ENCODE measurements at places on chromosomes 4 and X.
A peak's percentile ranks its signal among the peaks of the same experiment; 100 is the strongest.

GRCh38 chr4:89099471-89099870, 11.9 kb upstream of the TIGD2 start:
- DNase-seq = no peak

GRCh38 chr4:189206953-189207352, 733.7 kb upstream of the FRG1 start:
- DNase-seq = no peak

GRCh38 chr4:102759831-102760644, 730 bp downstream of the MANBA start:
- DNase-seq = peak; percentile 1

GRCh38 chr4:161581262-161582230, 582.3 kb downstream of the FSTL5 start:
- DNase-seq = no peak

- DNase-seq = no peak
Measured at GRCh38 chrX:48531358-48531959, 8.1 kb upstream of the TBC1D25 start.

DNA sequence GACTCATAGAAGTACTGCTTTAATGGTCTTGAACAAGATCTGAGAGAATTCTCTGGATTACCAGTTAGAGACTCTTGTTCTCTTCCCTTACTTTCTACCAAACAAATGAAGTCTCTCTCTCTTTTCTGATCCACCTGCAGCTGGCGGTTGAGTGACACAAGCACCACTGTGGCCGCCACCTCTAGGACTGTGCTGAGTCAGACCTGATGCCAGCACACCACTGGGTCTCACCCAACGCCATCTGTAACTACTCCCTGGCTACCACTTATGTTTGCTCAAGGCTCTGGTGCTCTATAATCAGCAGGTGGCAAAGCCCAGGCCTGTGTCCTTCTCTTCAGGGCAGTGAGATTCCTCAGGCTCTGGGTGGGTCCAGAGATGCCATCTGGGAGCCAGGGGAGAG, 1173.5 kb downstream of the RPA4 start:
- DNase-seq = no peak

DNA sequence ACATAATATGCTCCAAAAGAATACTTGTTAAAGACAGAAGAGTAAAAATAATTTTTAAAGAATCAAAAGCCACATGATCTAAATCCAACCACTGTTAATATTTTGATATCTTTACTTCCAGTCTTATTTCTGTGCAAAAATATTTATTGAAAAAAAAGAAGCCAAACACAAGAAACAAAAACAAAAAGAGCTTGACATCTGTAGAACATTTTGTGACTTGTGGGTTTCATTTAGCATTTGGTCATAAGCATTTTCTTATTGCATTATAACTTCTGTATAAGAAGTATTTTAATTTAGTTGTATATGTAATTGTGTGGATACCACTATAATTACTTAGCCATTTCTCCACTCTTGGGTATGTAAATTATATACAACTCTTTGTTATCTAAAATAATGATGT, 63.1 kb downstream of the DIPK2B start:
- no peak for DNase-seq

DNA sequence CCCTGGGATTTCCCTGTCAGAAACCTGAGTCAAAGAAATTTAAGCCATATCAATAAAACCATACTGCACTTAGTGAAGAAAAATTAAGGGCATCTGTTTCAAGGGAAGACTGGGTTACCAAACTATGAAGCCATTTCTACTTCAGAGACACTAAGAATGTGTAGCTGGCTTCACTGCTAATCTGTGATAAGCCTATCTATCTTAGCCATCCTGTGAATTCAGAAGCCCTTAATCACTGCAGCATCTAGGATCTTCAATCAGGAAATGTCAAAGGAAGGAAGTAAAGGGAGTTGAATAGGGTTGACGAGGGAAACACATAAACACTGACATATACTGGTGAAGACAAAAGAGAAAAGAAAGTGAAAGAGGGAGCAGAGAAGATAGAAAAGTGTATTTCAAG, 777.6 kb upstream of the DIAPH2 start:
- no peak for DNase-seq

GRCh38 chr4:75643651-75644050, 13.3 kb upstream of the CDKL2 start:
- DNase-seq = no peak

- DNase-seq = no peak
Measured at GRCh38 chr4:45638641-45639040, 485.2 kb downstream of the GABRG1 start.

- DNase-seq = no peak
Measured at GRCh38 chrX:29666366-29666765, 549.0 kb upstream of the MAGEB2 start.

DNA sequence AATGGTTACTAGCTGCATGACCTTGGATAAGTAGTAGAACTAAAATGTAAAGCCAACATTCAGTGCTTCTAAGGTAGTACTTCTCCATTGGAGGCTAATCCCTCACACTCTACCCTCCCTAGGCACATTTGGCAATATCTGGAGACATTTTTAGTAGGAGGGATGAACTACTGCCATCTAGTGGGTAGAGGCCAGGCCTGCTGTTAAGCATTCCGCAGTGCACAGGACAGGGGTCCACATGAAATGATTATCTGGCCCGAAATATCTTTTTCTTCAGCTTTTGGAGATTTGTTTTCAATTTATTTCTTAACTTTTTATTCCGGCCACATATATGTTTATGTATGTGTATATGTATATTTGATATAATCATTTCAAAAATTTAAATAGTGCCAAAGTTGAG, 36.0 kb upstream of the SPANXC start:
- DNase-seq = no peak

- no peak for DNase-seq
Measured at GRCh38 chrX:14899607-14900006, 26.4 kb downstream of the MOSPD2 start.

- no peak for DNase-seq
Measured at GRCh38 chr4:142297313-142297712, 548.8 kb downstream of the INPP4B start.

- no peak for DNase-seq
Measured at GRCh38 chr4:113960684-113961321, 18.6 kb downstream of the ARSJ start.

DNA sequence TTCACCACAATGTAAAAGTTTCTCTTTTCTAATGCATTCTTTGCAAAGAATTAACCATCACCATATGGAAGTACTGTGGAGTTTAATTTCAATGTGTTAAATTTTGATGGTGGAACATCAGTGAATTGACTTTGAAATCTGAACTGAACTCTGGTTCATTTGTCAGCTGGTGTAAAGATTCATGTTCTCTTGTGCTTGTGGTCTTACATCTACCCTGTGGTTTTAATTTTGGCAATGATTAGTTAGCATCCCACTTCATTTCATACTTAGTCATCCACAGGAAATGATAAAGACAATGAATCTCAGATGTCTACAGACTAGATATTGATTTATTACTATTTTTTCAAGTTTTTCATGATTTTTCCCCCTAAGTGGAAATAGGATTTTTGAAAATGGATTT, 77.8 kb downstream of the GRID2 start:
- DNase-seq = no peak

- DNase-seq = no peak
Measured at GRCh38 chrX:85378461-85378860, 1.0 kb downstream of the POF1B start.

DNA sequence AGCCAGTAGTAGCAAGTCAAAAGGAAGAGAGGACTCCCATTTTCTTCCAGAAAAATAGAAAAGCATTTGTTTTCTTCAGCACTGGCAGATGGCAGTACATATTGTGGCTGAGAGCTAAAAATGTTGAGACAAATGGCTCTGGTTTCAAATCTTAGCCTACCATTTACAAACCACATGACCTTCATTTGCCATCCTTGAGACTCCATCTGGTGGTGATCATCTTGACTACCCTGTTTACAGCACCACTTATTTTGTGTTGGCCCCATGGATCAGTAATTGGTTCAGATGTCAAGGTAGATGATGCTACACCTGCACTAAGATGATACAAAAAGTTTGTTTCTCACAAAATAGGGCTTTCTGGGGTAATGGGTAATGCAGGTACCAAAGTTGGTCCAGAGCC, 951.8 kb upstream of the IGFBP7 start:
- no peak for DNase-seq

- no peak for DNase-seq
Measured at GRCh38 chrX:7215842-7216241, 67.9 kb upstream of the PUDP start.

DNA sequence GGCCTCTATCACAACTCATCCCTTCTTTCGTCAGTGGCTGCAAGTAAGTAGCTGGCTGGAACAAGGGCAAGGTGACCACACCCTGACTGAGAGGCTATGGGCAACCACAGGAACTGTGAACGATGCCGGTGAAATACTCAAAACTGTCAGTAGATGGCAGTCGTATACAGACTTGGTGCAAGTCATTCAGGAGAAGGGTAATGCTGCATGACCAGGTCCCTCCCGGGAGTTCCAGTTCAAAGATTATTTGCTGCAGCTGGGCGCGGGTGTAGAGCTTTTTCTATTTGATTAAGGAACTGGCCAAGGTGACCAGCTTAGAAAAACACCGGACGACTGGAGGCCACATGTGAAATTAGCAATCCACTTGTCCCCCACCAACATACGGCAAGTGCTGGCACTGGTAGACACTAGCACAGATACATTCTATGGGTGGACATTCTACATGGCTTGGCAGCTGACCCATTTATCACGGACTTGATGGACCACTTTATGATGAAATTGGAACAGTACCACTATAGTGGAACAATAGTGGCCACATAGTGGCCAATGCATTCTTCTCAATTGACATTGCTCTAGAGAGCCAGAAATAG, 726.6 kb downstream of the TRAM1L1 start:
- DNase-seq = no peak

DNA sequence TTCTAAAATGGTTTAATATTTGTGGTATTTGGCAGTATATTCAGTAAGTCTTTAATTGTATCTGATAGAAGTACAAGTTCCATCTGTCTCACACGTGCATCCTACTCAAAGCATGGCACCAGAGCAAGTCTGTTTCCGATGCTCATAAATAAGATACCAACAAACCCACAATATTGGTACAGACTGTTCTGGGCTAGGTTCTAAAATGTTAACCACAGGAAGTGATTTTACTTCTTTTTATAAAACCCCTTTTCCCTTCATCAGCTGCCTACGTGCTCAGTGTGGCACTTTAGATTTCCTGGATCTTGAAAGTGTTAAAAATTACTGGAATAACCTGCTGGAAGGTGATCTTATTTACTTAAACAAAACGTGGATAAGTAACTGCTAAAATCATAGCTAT, 165.1 kb downstream of the CFAP299 start:
- no peak for DNase-seq

- DNase-seq = no peak
Measured at GRCh38 chrX:16335181-16335580, 167.9 kb downstream of the MAGEB17 start.

DNA sequence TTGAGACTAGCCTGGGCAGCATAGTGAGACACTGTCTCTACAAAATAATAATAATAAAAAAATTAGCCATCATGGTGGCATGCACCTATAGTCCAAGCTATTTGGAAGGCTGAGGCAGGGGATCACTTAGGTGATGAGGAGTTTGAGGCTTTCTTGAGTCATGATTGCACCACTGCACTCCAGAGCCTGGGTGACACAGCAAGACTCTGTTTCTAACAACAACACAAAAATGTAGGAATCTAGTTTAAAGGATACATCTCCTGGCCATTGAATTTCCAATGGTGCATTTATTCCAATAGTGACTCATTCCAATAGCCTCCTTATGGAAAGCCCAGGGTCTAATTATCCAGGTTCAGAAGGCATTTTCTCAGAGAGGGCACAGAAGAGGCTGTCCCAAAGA, 21.9 kb upstream of the HERC6 start:
- DNase-seq = no peak

- no peak for DNase-seq
Measured at GRCh38 chr4:75048208-75048879, 115.4 kb downstream of the PARM1 start.

DNA sequence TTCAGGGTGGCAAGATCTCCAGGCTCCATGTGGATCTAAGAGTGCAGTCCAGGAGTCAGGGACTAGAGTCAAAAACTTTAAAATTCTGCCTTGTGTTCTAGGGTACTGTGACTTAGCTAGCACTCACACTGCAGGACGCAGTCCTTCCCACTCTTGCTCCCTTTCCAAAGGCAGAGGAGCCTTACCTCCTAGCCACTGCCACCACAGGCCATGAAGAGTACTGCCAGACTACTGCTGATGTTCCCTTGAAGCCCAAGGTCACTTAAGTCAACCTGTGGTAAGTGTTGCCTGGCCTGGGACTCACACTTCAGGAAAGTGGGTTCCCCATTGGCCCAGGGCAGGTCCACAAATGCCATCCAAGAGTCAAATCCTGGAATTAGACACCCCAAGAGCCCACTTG, 632.2 kb downstream of the PCDH19 start:
- DNase-seq = no peak

- DNase-seq = no peak
Measured at GRCh38 chrX:133812402-133812801, 173.0 kb downstream of the GPC3 start.

DNA sequence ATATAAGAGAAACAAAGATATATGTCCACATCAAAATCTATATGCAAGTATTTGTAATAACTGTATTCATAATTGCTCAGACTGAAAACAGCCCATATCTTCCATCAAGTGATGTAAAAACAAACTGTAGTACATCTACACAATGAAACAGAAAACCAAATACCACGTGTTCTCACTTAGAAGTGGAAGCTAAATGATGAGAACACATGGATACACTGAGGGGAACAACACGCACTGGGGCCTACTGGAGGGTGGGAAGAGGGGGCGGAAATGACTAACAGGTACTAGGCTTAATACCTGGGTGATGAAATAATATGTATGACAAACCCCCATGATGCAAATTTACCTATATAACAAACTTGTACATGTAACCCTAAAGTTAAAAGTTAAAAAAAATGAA, 42.7 kb downstream of the UBA6 start:
- peak; percentile 3 for DNase-seq

DNA sequence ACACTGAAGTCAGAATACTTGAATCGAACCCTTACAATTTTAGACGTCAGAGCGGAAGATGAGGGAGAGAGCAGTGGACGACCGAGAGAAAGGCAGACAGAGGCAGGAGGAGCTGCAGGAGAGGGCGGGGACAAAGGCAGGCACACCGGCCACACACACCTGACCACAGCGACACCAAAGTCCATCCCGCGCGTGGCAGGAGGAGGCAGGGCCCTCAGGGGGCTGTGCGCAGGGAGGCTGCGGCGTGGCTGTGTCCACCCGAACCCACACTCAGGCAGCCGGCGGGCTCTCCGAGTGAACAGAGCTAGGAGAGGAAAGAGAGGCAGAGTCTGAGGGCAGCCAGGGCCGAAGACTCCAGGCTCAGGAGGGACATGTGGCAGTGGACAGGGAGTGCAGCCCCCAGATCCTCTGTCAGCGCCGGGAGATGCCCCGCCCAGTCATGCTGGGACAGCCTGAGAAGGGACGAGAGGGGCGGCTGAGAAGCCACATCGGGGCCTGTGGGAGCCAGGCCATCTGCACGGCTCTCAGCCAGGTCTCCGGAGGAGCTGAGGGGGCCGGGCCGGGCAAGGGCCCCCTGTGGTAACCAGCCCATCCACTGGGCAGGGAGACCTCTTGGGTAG, 20.1 kb downstream of the GAK start:
- DNase-seq = no peak

GRCh38 chr4:93243262-93243661, 585.3 kb upstream of the ATOH1 start:
- no peak for DNase-seq

GRCh38 chr4:37812713-37813112, 13.8 kb upstream of the PGM2 start:
- DNase-seq = no peak

GRCh38 chr4:11010624-11011023, 326.1 kb upstream of the CLNK start:
- no peak for DNase-seq
